SHP77 (cell line): ENCODE measurements at places on chromosomes 3 and 15.

DNA sequence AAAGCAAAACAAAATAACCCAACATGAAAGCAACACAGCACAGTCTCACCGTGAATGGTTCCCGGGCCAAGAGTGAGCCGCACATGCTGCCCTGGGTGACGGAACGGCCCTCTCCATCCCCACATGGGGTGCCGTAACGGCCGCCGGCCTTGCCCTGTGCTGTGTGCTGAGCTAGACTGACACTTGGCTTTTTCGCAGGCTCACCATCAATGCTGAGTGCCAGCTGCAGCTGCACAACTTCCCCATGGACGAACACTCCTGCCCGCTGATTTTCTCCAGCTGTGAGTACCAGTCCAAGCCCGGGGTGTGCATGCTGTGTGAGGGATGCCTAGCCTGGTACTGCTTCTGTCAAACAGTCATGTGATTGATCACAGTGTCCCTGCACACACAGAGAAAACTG, 357.6 kb downstream of the GABRG3 start:
- peak; percentile 5 for DNase-seq

DNA sequence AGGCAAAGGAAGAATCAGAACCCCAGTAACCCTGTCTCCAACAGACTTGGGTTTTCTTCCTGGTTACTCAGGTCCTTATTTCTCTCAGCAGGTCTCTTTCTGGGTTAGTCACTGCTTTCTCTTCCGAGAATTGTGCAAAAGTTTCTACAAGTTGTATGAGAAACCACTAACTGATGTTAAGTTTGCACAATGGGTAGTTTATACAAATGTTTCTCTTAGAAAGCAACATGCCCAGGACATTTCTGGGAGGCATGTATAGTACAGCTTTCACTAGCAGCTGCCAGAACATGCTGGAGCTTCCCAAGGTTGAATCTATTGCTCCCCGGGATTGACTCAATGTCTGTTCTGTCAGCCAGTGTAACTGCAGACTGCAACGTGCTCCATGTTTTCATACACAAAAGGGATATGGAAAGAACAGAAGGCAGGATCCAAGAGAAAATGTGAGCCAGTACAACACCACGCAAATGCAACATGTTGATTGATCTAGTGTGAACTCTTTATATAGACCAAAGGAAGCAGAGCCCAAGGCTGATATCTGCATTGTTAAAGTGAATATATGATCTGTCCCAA, 887.8 kb downstream of the MCTP2 start:
- no peak for DNase-seq

GRCh38 chr3:181418233-181418632, 293.5 kb upstream of the SOX2 start:
- DNase-seq, result no peak

DNA sequence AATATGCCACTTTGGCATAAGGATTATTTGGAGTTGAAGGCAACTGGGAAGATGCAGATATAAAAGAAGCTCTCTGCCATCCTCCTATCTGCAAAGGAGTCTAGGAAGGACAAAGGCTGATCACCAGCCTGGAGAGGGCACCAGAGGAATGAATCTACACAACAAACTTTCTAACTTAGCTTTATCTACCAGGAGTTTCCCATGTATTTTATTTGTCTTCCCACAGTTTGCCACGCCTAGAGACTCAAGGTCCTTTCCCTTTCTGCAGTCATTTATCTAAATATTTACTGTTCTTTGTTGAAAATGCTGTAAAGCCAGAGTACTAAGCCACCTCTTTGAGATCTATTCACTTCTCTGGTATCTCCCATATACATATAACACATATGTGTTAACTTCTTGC, 32.2 kb downstream of the GPR176 start:
- no peak for DNase-seq

DNA sequence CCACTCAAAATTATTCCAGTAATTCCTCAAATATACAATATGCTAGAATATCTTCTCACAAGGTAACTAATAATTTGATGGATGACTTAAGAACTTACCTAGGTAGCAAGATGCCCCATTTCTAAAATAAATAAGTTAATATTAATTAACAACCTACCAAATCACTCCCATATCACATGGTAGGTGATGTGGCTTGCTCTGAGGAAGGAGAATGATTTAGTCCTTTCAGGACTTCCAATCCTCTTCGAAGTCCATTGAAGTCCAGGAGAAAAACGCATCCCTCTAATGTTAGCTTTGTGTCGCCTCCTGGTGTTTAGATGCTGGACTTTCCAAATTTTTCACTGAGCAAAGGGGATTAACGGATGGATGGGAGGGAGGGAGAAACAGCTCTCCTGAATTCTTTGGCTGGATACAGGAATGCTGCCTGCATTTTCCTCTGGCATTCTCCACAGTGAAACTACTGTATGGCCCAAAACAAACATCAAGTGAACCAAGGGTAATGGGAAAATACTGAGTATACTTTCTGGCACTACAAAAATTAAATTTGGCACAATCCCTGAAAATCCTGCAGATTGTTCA, 58.6 kb downstream of the PRICKLE2 start:
- no peak for DNase-seq

DNA sequence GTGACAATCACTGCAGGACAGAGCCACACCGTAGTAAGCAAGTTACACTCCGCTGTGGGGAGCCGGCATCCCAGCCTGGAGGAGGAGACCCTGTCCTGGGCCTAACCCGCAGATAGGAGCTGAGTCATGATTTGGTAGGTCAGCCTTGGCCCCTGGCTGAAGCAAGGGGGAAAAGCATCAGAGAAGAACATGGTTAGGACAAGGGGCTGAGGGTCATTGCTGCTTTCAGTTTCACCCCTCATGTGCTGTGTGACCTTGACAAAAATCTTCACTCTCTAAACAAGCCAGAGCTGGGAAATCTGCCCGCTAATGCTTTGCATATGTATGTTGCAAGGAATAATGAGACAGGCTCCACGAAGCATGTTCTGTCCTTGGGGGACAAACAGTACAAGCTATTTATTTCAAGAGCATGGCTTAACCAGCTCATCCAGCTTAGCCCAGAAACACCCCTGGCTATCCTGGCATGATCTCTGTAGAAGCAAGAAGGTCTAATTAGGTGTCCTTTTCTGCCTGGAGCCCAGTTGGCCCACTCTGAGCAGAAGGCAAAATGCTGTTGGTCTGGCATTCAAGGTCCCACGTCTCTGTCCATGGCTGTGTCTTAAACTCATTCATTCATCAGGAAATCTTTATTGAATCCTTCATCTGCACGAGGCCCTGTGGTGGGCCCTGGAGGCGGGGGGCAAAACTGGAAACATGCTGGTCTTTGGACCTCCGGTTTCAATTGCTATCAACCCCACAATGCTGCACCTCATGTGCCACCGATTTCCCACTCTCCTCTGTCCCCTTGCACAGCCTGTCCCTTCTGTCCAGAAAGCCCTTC, 221.3 kb upstream of the LYSMD4 start:
- DNase-seq, result no peak

- no peak for DNase-seq
These were observed 9.8 kb upstream of the VGLL4 start for GRCh38 chr3:11653298-11654055.

DNA sequence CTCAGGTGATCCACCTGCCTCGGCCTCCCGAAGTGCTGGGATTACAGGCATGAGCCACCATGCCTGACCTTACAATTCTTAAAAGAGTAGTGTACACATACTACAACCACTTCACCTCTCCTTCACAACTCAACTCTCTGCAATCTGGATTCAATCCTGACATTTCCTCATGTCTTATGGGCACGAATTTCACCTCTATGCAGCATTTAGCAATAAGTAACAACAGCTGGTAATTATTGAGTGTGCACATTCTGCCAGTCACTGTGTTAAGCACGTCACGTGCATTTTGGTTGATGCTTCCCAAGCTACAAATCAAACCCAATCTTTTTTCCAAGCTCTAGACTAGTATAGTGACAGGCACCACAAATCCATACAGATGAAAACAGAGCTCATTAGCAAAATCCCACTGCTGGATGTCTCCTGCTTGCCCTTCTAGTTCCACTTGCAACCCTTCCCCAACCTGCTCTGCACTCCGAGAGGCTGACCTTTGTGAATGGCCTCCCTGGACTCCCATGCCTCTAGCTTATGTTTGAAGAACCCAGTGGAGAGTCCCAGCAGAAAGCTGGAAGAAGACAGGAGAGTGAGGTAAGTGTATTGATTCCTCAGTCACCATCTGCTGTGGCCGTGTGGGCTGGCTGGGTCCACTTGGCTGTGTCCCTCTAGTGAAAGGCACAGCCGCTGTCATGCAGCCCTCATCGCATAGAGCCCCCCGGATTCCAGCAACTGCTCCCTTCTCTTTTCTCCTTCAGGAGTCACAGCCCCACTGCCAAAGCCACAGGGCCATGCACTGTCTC, 176.5 kb downstream of the MEX3B start:
- no peak for DNase-seq

DNA sequence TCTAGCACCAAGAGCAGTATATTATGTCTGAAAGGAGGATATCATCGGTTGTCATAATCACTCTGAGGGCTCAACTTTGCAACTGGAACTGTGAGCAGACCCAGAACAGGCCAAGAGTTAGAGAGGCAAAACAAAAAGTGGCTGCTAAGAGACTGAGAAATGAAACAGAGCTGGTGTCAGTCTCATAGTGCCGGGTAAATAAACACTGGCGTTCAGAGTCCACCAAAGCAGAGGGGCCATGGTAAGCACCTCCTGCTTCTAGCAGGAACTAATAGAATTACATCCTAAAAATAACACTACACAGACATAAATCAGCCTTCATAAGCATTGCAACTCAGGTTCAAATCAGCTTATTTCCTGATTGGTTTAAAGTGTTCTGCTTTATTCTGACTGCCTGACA, 10.3 kb upstream of the IL12A start:
- DNase-seq, result no peak

DNA sequence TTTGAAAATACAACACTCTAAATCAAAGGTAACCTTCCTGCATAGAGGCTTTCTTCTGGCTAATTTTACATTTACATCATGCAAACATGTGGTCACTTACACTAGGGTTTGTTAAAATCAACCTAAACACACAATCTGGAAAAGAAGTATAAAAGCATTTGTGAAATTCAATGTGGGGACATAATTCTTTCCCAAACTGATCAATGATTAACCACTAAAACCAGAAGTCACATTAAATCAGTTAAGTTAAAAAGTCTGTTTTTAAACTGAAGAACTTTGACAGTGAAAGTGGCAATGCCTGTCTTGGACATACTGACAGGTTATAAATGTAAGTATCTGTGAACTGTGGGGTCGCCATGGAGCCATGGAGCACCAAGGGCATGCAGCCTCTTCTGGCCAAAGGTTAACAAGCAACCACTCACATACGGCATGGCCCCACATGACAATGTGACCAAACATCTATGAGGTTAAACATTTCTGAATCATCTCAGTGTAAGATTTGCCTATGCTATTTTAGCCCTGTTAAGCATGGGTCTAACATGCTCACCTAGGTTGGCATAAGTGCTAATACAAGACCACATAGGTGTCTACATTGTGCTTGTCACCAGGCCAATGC, 278.2 kb downstream of the CTNNB1 start:
- DNase-seq, result no peak

- DNase-seq, result no peak
These were observed 493.1 kb downstream of the FHIT start for GRCh38 chr3:60758171-60758570.

GRCh38 chr3:191420771-191421170, 40.2 kb upstream of the PYDC2 start:
- no peak for DNase-seq

- no peak for DNase-seq
These were observed 1.8 kb downstream of the ULK3 start for GRCh38 chr15:74840851-74841775.

- DNase-seq, result no peak
These were observed 406 bp upstream of the RASA2 start for GRCh38 chr3:141486496-141486745.

DNA sequence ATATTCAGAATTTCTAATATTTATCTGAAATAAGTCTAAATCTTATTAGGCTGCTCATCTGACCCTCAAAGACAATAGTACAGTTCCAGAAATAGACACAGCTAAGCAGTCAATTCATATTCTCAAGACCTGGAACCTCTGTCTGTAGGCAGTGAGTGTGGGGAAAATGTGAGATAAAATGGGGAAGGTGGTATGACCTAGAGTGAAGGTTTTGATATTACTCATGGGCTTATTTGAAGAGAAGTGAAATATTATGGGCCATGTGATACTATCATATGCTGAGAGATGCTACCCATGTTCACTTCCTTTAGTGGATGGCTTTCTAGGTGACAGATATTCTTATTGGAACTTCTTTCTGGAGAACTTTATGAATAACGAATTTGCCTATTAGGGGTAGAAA, 33.5 kb downstream of the TGFBR2 start:
- no peak for DNase-seq

- no peak for DNase-seq
These were observed 748.9 kb downstream of the MECOM start for GRCh38 chr3:168914662-168915061.

DNA sequence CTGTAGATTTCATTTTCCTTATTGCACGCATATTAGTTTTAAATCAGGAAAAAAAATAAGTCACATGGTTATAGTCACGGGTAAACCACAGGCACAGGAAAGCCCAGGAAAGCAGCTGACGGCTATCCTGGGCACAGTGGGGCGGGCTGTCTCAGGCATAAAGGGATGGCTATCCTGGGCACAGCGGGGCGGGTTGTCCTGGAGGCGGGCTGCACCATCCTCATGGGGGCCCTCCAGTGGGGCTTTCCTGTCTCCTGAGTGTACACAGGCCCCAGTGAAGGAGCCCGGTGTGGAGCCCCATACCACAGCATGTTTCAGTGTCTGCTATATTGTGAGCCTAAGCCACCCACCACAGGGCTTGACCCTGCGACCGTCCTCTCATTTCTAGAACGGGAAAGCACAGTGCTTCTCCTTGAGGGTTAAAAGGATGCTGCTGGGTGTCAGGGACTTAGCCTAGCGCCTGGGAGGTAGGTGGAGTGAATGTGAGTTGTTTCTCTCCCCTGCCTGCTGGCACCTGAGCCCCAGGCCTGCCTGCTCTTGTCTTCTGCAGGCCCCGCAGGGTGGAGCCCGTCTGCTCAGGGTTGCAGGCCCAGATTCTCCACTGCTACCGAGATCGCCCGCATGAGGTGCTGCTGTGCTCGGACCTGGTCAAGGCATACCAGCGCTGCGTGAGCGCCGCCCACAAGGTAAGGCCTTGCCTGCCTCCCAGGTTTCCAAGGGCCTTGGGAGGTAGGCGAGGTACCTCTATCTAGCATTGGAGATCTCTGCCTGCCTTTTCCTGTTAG, 25.9 kb upstream of the PLXNA1 start:
- DNase-seq, result no peak

- no peak for DNase-seq
These were observed 123.6 kb downstream of the LIPC start for GRCh38 chr15:58555162-58556027.

- DNase-seq, result no peak
These were observed 95.7 kb downstream of the KCNMB2 start for GRCh38 chr3:178631950-178632349.

GRCh38 chr3:153284282-153284938, 122.4 kb downstream of the RAP2B start:
- no peak for DNase-seq

- no peak for DNase-seq
These were observed 319.8 kb downstream of the IL5RA start for GRCh38 chr3:2790266-2790815.

DNA sequence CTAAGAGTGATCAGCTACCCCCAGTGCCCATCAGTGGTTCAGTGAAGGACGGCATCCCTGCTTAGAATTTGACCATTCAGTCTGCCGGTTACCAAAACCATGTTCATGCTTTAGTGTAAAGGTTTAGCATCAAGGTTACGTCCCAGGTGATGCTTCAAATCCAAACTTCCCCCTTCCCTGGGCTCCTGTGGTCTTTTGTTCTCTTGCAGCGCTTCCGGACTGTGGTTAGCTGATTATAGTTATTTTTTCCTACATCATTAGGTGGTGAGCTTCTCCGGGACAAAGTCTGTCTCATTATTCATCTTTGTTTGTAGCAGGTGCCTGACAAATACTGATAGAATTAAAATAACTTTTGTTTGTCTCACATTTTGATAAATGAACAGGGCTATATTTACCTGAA, 28.3 kb upstream of the MYZAP start:
- no peak for DNase-seq
